Ammon's horn (tissue), 1 donor: ENCODE measurements at places on chromosomes 7 and 10.

DNA sequence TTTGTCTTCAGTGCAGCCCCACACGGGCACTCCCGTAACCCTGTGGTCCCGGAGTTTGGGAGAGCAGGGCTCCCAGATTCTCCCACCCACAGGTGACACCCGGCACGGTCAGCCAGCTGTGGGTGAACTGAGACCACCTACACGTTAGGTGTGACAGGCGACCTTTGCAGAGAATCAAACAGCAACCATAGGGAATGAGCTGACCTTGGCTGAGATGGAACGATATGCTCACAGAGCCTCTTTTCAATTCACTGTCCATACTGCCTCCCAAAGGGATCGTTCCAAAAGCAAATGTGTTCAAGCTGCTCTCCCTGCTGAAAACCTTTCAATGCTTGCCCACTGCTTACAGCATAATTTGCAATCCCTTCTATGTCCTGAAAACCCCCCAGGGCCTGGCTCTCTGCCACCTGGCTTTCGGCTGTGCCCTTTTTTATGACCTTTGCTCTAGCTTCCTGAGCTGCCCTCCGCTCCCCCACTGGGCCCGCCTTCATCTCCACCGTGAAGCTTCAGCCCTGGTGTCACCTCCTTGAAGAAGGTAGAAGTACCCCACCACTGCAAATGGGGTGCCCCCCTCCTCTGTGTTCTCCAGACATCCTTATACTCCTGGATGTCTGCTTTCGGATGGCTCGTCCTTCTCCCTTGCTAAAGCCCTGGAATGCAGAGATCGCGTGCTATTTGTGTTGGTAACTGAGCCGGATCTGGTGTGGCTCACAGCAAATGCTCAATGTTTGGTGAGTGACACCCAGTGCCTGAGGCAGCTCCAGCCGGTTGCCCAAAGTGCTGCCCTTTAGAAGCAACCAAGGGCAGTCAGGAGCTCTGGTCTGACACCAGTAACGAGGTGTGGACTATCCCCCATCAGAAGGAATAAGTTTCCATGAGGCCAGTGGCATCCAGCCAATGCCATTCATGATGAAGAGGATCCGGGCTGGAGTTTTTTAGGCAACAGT, 90.4 kb downstream of the KIAA1549 start:
- no peak for DNase-seq

DNA sequence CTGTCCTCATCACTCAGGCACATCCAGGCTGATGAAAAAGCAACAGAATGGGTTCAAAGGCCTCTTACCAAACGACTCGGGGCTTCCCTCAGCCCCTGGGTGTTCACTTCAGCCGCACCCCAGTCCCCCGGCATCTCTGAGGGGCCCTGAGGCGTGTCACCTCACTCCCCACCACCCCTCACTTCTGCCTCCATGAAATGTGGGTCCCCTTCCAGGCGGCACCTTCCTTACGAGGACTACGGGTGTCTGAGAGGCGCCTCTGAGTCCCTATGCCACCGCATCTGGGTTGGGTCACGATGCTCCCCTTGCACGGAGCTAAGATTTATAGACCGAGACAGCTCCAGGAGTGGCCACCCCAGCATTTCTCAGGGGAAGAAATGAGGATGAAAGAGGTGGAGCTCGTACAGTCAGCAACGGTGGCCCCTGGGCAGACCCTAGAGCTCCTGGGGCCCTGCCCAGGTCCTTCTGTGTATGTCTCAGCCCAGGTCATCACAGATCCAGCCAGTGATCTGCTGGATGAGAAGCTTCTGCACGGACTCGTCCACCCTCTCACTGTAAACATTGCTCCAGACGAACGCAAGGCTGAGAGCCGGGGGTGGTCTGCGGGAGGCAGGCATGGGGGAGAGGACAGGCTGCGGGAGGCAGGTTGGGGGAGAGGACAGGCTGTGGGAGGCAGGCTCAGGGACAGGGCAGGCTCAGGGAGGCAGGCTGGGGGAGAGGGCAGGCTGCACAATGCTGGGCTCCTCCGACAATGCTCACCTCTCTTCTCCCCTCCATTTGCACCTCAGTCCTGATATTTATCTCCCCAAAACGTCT, 408.2 kb downstream of the DNAJB6 start:
- no peak for DNase-seq

DNA sequence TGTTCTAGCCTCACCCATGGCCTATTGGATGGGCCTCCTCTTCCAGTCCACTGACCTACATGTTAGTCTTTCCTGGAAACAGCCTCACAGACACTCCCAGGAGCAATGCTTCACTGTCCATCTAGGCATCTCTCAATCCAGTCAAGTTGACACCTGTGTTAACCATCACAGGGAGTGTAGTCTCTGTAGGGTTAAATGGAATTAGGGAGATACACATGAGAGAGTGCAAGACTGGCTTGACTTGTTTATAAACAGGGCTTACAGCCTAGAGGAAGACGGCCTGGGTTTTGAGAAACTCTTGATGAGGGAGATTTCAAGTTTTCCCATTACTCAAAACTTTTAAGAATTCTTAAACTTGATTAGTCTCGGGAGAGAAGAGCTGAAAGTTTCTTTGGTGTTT, 18.9 kb upstream of the PRSS37 start:
- no peak for DNase-seq

DNA sequence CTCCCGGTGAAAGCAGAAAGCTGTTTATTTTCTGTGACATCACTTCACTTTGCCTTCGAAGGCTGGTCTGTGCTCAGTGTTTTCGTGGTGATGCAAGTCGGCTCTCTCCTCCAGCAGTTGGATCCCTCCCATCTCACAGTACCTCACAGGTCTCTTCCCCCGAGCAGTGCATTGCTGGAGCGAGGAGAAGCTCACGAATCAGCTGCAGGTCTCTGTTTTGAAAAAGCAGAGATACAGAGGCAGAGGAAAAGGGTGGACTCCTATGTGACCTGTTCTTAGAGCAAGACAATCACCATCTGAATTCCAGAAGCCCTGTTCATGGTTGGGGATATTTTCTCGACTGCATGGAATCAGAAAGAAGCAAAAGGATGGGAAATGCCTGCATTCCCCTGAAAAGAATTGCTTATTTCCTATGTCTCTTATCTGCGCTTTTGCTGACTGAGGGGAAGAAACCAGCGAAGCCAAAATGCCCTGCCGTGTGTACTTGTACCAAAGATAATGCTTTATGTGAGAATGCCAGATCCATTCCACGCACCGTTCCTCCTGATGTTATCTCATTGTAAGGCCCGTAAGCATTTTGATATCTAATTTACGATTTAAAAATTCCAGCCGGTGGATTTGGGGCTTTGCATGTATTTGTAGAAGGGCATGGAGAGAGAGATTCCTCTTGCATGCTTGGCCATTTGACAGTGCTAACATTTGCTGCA, at the start of gene LGI1:
Gene LGI1, plus strand, starts transcription at position 136 of the 707 bp plus-strand sequence. Its CDS starts 209 bp downstream, at position 345.
- DNase-seq, result peak; percentile 77

- no peak for DNase-seq
These were observed 385.8 kb upstream of the KLF6 start for GRCh38 chr10:4170633-4171314.

GRCh38 chr10:13839430-13839990, 252.7 kb downstream of the PRPF18 start:
- DNase-seq, result no peak

DNA sequence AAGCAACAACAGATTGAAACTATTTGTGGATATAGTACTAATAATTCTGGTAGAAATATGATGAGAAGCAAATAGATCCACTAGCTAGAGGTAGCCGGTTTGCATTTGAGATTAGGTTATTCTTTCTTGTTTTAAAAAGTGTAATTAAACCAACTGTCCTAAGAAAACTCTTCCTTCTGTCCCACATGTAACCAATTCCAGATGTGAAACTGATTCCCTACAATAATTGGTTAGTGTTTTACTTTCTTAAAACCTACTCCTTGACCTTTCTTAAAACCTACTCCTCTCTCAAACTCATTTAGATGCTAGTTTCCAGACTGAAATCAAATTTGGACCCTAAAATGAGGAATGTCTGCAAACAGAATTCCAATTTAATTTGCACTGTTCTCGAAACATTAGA, 521.5 kb downstream of the SUGCT start:
- DNase-seq, result no peak

- DNase-seq, result no peak
These were observed 86.7 kb upstream of the DUSP5 start for GRCh38 chr10:110411047-110411410.

GRCh38 chr7:107372298-107372697, 97.6 kb upstream of the GPR22 start:
- DNase-seq, result no peak

DNA sequence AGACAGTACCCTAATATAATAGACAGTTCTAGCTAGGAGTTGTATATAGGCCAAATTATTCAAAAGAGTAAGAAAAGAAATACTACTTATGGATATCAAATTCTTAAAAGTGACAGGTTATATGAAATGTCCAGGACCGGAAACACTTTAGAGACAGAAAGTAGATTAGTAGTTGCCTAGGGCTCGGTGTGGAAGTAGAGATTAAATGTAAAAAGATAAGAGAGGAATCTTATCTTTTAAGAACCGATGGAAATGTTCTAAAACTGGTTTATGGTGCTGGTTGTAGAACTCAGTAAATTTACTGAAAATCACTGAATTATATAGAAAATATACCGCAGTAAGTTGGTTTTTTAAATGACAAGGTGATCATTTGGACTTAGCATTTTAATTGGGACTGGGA, 147.5 kb upstream of the ASAH2 start:
- DNase-seq, result no peak
